ENCODE measurements at places on chromosomes 6 and 20. TPM values are rescaled to one million over a fixed set of nuclear protein-coding genes. Genes with fewer than 3 reads are reported as not detected.

- DNase-seq = no peak
These were observed 59.4 kb upstream of the PRELID3B start for GRCh38 chr20:59101961-59102360.

DNA sequence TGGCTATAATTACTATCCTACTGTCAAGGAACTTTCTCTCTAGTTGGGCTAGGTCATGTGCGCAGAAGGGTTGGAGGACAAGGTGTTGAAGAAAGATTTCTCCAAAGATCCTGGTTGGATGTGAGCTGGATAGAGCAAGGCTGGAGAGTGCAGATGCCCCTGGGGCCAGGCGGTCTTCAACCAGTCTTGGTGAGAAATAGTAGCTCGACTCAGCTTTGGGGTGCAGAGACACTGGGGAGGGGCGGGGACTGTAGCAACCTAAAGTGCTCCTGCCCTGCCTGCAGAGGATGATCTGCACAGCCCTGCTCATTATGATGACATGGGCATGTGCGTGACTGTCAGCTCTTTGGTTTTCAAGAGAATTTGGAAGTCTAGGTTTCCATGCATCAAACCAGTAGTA, 35.9 kb downstream of the PHACTR3 start:
- DNase-seq = no peak

The TRIM38 gene
- 2.7 TPM for total RNA-seq

The EFCAB8 gene
- total RNA-seq = not detected

- DNase-seq = no peak
These were observed 79.6 kb upstream of the AHI1 start for GRCh38 chr6:135577059-135577538.

GRCh38 chr6:25558155-25558817, 93.7 kb upstream of the SCGN start:
- DNase-seq = no peak

The ITPA gene
- 15.8 TPM for total RNA-seq

- DNase-seq = no peak
These were observed 120.8 kb downstream of the OR2B2 start for GRCh38 chr6:27791182-27791943.

DNA sequence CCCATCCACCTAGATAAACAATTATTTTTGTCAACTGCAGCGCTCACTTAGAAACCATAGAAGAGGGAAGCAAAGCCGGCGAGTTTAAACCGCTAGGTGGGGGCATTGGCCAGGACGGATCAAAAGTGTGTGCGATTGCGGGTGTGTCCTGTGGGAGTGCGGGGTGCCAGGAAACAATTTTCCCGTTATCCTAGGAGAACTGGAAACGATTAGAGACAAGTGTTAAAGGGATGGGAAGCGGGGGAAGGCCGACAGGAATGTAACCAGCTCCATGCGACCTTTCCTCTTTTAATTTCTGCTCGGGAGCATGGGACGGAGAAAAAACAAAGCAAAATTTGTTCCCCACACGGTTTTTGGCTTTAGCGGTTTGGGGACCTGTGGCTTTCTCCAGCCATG, 2.8 kb upstream of the HTR1B start:
- no peak for DNase-seq

The KIAA1586 gene
- total RNA-seq = 5.7 TPM

DNA sequence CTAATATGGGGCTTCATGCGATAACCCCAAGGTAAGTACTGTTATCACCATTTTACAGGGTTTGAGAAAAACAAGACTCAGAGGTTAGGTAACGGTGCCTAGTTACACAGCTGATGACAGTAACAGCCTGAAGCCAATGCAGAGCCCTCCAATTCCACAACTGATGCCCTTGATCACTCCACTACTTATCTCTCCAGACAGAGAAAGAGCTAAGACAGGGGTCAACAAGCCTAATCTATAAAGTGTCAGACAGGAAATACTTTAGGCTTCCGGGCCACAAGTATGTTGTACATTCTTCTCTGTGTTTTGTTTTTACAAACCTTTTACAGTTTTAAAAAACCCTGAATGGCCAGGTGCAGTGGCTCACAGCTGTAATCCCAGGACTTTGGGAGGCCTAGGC, 50.9 kb downstream of the MAP7 start:
- DNase-seq = no peak

DNA sequence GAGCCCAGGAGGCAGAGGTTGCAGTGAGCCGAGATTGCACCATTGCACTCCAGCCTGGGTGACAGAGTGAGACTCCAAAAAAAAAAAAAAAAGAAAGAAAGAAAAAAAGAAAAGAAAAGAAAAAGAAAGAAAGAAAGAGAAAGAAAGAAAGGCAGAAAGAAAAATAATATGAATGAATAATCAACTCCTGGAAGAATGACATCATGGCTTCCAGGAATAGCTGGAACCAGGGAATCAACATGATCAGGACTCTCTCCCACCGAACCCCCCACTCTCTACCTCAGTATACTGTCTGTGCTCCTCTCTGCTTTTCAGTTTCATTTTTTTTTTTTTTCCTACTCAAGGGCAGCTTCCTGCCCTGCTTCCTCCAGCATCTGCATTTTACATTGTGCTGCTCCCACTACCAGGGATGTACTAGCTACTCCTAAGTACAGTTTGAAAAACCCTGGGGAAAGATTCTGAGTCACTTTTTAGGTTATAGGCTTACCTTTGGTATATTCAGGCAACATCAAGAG, 19.7 kb upstream of the MTCL3 start:
- DNase-seq = no peak

- no peak for DNase-seq
These were observed 79.9 kb downstream of the GCLC start for GRCh38 chr6:53464927-53465460.

The RIMS1 gene
- 0.07 TPM for total RNA-seq

- DNase-seq = peak; percentile 64
These were observed 27.8 kb downstream of the TNXB start for GRCh38 chr6:32081168-32081990.

GRCh38 chr20:63895952-63896263, 982 bp downstream of the DNAJC5 start:
- DNase-seq = no peak

DNA sequence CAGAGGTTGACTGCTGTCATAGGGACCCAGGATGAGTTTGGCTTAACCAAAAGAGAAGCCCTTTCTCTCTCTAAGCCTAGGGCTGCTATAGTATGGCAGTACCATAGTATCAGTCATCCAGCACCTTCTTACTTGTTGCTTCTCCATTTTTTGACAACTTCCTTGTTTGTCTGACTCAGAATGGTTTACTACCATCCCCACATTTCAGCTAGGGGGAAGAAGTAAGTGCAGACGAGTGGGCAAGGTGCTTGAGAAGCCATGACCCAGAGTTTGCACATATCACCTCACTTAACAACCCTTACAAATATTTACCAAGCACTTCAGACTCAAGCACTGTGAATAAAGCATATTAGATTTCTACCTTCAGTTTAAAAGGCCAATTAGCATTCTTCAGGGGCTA, 289.9 kb upstream of the TSHZ2 start:
- DNase-seq = no peak

The DEFB125 gene
- not detected for total RNA-seq

DNA sequence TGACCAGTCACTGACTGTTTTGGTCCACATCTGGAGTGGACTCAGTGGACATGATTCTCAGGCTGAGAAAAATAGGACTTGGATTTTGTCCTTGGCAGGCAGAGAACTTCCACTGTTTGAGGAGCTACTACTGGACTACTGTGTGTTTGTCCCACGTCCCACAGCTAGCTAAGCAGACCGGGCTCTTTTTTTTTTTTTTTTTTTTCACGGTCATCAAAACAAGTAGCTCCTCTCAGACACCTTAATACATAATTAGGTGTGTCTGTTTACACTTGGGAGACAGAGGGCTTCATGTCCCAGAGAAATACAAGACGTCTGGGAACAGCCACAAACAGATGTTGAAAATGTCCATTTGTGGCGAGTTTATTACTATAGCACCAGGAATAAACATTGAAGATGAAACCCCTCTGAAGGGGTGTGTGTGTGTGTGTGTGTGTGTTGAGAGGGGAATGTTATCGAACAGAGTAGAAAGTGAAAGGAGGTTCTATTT, 155.0 kb upstream of the SUPT3H start:
- no peak for DNase-seq

DNA sequence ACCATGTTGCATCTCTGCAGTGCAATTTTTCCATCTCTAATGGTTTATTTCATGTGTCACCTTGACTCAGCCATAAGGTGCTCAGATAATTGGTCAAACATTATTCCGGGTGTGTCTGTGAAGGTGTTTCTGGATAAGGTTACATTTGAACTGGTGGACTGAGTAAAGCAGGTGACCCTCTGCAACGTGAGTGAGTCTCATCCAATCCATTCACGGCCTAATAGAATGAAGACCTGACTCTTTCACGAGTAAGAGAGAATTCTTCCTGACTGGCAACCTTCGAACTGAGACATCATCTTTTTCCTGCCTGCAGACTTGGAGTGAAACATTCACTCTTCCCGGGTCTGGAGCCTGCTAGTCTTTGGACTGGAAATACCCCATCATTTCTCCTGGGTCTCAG, 77.1 kb upstream of the SLC22A23 start:
- DNase-seq = no peak

The MRAP2 gene
- not detected for total RNA-seq

The FHL5 gene
- total RNA-seq = 2.8 TPM

- no peak for DNase-seq
These were observed 64.4 kb downstream of the CHMP4B start for GRCh38 chr20:33875534-33876026.

The KCNK16 gene
- total RNA-seq = not detected

- DNase-seq = peak; percentile 79
These were observed 1.8 kb upstream of the SAMD5 start for GRCh38 chr6:147506704-147507114.

- no peak for DNase-seq
These were observed 47.5 kb upstream of the CRISP1 start for GRCh38 chr6:49913636-49914375.

DNA sequence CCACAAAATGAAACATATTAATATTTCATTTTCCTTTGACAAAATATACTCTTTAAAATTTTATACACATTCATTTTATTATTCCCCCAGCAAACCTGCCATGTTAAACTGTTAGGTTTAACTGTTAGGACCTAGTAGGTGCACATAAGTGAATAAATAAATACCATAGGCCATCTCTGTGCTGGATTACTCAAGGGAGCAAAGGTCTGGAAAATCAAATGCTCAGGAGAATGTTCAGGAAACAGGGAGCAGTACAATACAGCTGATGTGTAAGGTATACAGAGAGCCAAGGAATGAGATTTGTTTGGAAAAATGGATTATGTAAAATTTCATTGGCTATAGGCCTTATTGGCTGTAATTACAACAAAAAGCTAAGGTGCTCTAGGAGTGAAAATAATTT, 339.3 kb downstream of the BCKDHB start:
- DNase-seq = no peak

The DOK5 gene
- 10.0 TPM for total RNA-seq

DNA sequence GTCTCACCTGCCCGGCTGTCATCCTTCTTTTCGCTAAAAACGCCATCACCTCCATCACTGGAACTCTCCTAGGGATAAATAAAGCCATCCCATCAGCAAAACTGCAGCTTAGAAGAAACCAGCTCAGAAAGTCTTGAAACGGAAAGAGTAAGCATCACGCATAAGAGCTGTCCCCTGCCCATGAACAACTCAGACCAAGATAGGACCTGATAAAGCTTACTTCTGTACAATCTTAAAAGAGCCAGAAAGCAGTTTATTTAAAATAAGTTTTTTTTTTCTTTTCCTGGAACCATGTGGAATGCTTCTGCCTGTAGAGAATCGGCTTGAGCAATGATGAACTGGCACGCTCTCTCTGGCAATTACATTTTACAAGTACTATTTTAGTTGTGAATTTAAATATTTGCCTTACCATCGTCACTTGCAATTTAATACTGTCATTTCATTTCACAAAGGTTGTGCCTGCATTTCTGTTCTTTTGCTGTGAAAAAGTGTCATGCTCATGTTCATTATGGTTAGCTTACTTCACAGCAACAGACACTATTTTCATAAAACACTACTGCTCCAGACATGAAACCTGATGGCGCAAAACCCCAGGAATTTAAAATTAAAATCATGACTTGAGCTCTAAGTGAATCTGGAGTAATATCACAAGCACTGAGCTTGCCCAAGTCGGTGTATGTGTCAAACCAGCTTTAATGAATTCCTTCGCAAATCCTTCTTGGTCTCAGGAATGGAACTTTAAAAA, 59.6 kb upstream of the EMILIN3 start:
- no peak for DNase-seq

- no peak for DNase-seq
These were observed 25.7 kb upstream of the DEFB125 start for GRCh38 chr20:61757-62156.

DNA sequence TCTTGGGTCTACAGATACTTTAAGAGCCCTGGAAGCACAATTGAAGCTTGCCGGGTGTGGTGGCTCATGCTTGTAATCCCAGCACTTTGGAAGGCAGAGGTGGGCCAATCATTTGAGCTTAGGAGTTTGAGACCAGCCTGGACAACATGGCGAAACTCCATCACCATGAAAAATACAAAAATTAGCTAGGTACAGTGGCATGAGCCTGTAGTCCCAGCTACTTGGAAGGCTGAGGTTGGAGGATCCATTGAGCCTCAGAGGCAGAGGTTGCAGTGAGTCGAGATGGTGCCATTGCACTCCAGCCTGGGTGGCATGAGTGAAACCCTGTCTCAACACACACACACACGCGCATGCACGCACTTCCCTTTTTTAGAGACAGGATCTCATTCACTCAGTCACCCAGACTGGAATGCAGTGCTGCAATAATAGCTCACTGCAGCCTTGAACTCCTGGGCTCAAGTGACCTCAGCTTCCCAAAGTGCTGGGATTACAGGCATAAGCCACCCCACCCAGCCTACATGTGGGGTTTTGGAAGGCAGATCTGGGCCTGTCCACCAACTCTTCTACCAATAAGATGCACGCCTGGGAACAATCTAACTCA, 182.5 kb upstream of the JARID2 start:
- DNase-seq = peak; percentile 26

DNA sequence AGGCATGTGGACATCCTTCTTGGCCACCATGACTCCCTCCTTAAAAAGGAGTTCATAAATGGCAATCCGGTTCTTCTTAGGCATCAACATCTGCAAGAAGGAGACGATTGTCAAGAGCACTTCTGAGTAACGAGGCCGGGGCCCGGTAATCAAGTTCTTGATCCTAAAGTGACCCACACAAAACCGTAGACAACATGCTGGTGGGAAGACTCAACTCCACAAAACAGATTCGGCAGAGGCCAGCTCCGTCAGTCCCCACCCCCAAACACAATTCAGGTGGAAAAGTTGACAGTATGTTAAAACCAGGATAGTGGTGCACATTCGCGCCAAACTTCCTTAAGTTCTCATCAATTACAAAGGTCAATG, 754 bp downstream of the RPS10 start:
- DNase-seq = no peak

DNA sequence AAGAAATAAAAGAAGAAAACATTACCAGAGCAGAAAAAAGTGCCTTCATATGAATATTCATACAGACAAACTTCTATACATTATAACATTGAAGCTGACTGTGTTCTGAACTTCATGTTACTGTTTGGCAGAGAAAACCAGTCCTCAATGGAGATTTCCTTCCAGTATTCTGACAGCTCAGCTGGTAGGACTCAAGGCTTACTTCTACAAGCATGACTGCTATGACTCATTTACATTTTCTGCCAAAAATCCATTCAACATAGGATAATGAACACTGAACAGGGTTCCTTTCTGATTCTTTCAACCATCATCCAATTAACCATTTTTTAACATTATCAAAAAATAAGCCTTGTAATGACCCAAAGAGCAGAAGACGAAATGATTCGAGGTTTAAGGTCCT, 25.4 kb downstream of the COL9A1 start:
- no peak for DNase-seq

- DNase-seq = no peak
These were observed 45.4 kb downstream of the AKAP12 start for GRCh38 chr6:151285122-151285521.

The MSH5 gene
- 2.3 TPM for total RNA-seq

The MCCD1 gene
- not detected for total RNA-seq

Data from heart right ventricle (tissue), 16 donors.